ENCODE measurements at places on chromosomes 11 and 22.

- DNase-seq = peak; percentile 15
These were observed 43.5 kb upstream of the TCF20 start for GRCh38 chr22:42313804-42314581.

- DNase-seq = no peak
These were observed 768 bp upstream of the CDKN1C start for GRCh38 chr11:2886191-2886894.

GRCh38 chr11:32297611-32298011, 137.7 kb downstream of the WT1 start:
- DNase-seq = no peak

GRCh38 chr11:86115542-86116385, 46.9 kb upstream of the PICALM start:
- no peak for DNase-seq

DNA sequence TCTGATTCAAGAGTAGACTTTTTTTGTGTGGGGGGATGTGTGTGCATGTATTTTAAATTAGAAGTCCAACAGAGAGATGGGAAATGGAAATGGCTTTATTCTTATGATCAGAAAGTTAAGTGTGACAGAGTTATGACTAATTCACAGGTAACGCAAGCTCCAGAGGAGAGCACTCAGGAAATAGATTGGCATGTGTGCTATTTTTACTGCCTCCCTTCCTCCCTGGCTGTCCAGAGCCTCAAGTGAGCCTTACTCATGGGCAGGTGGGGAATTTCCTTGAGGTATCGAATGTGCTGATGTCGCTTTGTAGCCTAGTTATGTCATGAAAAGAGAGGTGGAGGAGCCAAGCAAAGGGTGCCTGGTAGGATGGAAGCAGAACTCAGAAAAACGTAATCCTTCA, 70.3 kb upstream of the BDNF start:
- DNase-seq = no peak

All from activated CD4-positive, alpha-beta T cell treated with anti-CD3 and anti-CD28 coated beads, Interleukin-2, amount 50 U/mL, for 4 hours (primary cell).